Mesendoderm (in vitro differentiated cells): ENCODE measurements at places on chromosomes 11 and 22.
A peak's percentile ranks its signal among the peaks of the same experiment; 100 is the strongest.

- no peak for DNase-seq
Measured at GRCh38 chr11:64226507-64227051, 505 bp downstream of the NUDT22 start.

DNA sequence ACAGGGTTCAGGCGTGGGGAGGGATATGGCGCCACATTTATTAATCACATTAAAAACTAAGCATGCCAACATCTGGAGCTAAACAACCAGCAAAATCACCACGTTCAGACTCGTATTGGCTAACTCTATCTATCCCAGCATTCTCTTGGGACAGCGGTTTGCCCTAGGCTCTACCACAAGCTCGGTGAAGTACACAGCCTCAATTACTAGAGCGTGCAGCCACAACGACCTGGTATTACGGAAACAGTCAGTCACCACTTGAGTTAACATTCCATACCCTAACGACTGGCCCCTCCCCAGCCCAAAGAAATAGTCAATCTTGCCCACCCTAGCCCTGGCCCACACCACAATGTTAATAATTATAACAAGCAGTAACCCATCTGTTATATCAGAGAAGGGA lies 32.1 kb downstream of the APOL5 start:
- DNase-seq: peak; percentile 24

DNA sequence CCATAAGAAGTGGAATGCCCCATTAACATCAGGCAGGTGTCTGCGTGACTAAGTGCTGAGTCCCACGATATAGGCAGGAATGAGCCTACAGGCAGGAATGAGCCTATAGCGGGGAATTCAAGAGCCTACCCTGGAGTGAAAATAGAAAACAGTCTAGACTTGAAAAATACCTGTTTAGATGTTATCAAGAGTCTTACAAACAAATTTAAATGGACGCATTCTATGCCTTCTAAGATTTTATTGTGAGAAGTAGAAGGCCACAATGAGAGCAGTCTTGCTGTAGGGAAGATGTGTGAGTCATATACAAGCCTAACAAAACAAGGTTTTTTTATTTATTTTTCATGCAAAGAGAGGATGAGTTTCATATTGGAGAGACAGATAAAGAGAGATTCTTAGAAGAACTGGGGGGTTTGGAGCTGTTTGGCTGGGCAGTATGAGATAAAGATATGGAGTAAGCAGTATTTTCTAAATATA lies 200.8 kb upstream of the ZC3H12C start:
- peak; percentile 69 for DNase-seq

- no peak for DNase-seq
Measured at GRCh38 chr11:125603207-125603606, 10.6 kb downstream of the STT3A start.

GRCh38 chr22:40583053-40583741 lies 53.3 kb downstream of the MRTFA start:
- DNase-seq: no peak

GRCh38 chr22:24170188-24170587 lies 11.1 kb upstream of the SUSD2 start:
- no peak for DNase-seq
